ENCODE measurements at places on chromosomes 5 and 9.

- DNase-seq: no peak
Measured at GRCh38 chr5:114184006-114184405, 177.9 kb upstream of the KCNN2 start.

- no peak for DNase-seq
Measured at GRCh38 chr9:31248156-31248555, 1136.3 kb upstream of the ACO1 start.

- DNase-seq: no peak
Measured at GRCh38 chr5:68725905-68726683, 367.7 kb upstream of the SLC30A5 start.

- DNase-seq: no peak
Measured at GRCh38 chr5:75089662-75090061, 37.3 kb upstream of the GCNT4 start.

GRCh38 chr9:76218886-76219445, 175.3 kb downstream of the RFK start:
- peak; percentile 57 for DNase-seq

GRCh38 chr5:178242416-178242815, 9.8 kb upstream of the PHYKPL start:
- DNase-seq: no peak

- no peak for DNase-seq
Measured at GRCh38 chr5:161535762-161536161, 10.8 kb downstream of the GABRB2 start.
